SW480 (cell line): ENCODE measurements at places on chromosomes 5 and 9.

- no peak for DNase-seq
These were observed 534.3 kb upstream of the RORB start for GRCh38 chr9:73962792-73963191.

DNA sequence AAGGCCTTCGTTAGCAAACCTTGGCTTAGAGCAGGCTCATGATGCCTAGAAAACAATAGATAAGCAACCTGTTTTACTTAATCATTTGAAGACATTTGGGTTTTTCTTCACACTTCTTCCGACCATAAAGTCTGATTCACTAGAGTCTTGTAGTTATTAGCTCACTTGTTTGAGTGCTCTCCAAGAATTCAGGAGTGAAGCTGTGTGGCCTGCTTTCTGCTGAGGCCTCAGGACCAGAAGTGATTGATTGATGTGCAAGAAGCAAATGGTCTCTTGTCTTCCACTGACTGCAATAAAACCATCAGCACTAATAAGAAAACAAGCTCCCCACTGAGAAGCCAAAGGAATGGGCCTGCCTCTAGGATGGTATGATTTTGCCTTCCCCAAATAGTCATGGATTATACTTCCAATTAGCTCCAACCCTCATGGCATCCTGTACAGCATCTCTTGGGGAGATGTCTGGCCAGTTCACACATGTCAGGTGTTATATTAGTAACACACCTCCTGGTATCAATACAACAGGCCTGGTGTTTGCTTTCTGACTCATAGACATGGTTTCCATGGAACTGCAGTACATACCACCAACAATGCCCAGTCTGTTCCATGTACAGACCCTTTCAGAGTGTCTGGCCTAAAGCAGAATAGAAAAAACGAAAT lies 317.6 kb downstream of the CWC27 start:
- peak; percentile 22 for DNase-seq

DNA sequence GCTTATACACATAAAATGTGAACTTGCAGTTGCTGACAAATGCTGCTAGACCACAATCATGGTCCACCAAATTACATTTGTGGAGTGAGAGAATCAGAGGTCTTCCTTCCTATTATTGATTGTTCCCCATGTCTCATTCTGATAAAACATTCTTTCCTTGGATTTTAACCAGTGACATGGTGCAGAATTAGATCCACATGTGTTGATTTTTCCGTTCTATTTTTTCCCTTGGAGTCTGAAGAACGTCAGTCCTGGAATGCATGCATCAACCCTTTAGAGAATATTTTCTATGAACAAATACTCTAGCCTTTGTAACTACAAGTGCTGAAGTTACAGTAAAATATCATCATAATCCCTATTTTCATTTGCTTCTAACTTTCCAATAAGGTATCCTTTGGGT lies 170.7 kb upstream of the SPRY4 start:
- no peak for DNase-seq

- no peak for DNase-seq
These were observed 9.4 kb downstream of the HNRNPAB start for GRCh38 chr5:178213748-178214151.

GRCh38 chr9:137703842-137704508 lies 85.2 kb downstream of the EHMT1 start:
- no peak for DNase-seq

DNA sequence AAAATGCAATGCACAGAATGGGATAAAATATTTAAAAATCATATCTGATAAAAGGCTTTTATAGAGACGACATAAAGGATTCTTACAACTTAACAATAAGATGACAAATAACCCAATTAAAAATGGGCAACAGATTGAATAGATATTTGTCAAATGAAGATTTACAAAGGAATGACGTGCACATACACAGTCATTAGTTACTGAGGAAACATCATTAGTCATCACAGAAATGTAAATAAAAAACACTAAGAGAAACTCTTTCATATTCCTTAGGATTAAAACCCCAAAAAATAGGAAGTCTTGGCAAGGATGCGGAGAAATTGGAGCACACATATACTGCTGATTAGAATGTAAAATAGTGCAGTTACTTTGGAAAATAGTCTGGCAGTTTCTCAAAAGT lies 1886.0 kb upstream of the CDH6 start:
- no peak for DNase-seq

- no peak for DNase-seq
These were observed 20.8 kb upstream of the KIF2A start for GRCh38 chr5:62284946-62285891.

DNA sequence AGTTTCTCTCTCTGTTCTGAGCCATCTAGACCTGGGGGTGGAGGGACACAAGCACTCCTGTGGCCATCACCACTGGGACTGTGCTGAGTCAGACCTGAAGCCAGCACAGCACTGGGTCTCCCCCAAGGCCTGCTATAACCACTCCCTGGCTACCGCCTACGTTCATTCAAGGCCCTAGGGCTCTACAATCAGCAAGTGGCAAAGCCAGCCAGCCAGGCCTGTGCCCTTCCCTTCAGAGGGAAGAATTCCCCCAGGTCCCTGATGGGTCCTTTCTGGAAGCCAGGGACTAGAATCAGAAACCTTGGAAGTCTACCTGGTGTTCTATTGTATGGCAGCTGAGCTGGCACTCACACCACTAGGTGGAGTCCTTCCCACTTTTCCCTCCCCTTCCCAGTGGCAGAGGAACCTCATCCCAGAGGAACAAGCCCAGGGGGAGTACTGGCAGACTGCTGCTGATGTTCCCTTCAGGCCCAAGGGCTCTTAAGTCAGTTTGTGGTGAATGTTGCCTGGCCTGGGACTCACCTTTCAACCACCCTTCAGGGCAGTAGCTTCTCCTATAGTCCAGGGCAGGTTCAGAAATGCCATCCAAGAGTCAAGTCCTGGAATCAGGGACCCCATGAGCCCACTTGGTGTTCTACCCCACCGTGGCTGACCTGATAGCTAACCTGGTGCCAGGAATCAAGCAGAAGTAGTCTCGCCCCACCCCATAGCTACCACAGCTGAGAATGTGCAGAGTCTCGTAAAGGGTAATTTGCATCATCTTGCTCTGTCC lies 20.0 kb downstream of the JMY start:
- DNase-seq: peak; percentile 32

GRCh38 chr9:105141146-105141975 lies 103.1 kb upstream of the SLC44A1 start:
- DNase-seq: no peak

GRCh38 chr5:17373406-17373805 lies 124.6 kb upstream of the TAF11L2 start:
- no peak for DNase-seq

DNA sequence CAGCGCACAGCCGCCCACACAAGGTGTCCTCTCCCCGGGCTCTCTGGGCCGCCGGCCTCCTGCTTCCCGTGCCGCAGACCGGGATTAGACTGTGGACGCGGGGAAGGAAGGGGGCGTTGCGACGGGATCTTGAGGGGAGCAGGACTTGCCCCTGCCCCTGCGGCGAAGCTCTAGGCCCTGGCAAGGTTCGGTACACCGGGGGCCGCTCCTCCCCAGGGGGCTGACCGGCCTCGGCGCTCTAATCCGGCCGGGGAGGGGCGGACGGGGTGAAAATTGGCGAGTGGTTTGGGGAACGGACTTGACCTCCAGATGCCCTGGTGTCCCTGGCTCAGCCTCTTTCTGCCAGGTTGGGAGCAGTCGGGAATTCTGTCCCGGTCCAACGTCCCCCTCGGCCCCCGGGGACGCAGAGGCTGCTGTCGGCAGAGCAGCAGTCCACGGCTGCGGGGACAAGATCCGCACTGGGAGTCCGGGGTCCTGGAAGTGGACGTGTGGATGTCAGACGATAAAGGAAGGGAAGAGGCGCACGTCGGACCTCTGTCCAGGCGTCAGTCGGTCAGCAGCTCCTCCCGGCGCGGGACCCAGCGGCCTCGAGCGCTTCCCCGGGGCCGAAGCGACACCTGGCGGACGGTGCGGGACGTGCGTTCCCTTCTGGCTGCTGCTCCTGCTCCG lies 1.9 kb upstream of the CNTFR start:
- DNase-seq: peak; percentile 70

GRCh38 chr5:146301626-146302025 lies 37.0 kb upstream of the POU4F3 start:
- no peak for DNase-seq

DNA sequence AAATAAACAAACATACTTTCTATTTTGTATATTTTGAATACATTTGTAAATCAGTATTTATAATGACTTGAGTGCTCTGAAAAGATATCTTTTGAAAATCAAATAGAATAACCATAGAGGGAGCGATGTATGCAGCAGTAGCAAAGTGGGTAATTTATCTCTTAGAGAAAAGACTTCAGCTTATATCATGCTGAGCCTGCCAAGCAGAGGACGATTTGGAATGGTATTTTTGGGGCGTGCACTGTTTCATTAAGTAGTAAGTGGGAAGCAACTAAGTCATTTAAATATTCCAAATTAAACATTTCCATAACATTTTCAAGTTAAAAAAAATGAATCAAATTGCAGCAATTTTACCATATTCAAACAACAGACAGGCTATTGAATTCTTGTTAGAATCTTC lies 147.6 kb downstream of the CDH10 start:
- DNase-seq: no peak

DNA sequence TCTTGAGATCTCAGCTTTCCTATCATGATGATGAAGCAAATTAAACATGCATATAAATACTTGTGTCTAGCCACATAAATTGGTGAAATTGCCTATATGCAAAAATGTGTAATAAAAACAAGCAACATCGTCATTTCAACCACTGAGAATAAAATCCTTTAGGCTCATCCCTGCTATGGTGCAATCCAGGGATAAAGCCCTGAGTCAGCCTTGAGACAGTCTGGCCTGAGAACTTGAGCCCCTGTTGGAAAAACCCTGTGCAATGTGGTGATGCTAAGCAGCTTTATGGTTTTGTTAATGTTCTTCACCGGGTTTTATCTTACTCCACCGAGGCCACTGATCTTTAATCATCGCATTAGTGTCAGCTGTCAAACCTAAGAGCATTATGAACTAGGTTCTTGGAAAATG lies 170.5 kb downstream of the DCP2 start:
- DNase-seq: no peak

DNA sequence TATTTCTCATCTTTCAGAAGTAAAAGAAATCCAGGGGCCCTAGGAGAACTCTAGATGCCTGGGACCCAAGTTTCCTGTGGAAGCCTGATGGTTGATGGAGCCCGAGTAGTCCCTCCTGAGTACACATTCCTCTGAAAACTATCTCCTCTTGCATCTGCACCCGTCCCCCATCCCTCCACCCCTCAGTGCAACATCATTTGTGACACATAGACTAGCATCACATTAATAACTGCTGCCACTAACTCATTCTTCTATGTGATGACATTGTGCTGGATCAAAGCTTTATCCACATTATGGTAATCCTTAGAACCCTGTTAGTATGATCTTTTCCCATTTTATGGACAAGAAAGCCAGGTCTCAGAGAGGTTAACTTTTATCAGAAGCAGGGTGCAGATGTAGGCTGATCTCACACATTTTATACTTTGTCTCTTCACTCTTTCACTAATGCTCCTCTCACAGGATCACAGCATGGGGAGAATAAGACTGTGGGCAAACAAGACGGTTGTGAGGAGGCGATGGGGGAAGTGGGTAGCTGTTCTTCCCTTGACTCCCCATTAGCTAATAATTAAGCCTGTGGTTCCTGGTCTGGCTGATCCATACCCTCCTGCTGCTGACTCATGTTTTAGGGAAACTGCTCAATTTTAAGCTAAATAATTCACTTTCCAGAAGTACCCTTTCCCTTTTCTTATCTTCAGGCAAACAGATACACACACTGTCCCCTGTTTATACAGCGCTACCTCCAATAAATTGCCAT lies 3.9 kb upstream of the HK3 start:
- no peak for DNase-seq

DNA sequence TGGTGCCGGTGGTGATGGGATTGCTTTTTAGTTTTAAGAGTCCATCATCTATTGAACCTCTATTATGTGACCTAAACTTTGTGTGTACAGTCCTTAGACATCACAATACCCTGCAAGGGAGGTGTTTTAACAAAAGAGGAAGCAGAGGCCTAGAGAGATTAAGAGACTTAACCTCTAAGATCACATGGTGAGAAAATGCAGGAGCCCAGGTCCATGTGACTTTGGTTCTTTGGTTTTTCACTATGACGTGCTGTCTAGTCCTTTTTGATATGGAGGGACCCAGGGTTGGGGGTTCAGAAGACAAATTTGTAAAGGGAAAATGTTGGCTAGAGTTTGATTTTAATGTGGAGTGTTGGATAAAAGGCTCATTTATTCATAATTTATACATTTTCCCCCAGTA lies 34.1 kb upstream of the TRMT10B start:
- no peak for DNase-seq

DNA sequence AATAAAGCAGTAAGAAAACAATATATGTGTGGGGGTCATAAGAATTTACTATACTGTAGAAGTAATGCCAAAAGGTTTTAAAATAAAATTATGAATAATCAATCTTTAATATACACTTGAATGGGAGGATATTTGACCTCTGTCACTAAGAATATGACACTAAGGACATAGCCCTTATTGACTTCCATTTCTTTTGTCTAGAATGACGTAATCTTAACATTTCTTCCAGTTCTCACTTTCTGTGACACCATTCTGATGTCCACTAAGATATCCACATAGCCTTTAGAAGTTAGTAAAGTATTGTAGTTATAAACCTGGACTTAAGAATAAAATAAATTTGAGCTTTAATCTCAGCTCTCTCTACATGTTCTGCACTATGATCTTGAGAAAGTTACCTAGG lies 1050.7 kb downstream of the TLE4 start:
- no peak for DNase-seq

DNA sequence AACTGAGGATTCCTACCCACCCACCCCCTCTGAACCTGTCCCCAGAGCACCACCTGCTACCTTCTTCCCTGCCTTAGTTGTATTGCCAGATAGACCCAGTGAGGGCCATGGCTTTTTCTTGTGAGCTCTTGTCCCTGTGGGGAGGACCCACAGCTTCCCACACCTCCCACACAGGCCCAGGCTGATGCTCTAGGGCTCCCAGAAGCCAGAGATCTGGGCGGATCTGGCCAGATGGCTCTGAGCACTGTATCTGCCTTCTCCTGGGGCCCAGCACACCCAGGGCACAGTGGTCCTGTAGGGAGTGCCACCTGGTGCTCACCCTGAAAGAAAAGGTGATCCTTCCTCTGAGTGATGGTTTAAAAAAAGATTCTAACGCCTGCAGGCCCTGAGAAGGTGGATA lies 131.7 kb downstream of the DAB2IP start:
- DNase-seq: no peak
